ENCODE measurements at places on chromosomes 16 and 17.
A peak's percentile ranks its signal among the peaks of the same experiment; 100 is the strongest.

GRCh38 chr17:49193513-49194296 is 16.7 kb downstream of the GNGT2 start:
- H3K4me1 ChIP-seq, result peaks cover 48% of the 10 kb centered on the region
- H3K4me3 ChIP-seq, result peak overlapping the region; percentile 95
- no peaks in the 10 kb centered on the region for H3K27me3 ChIP-seq
- DNase-seq, result peak; percentile 76

DNA sequence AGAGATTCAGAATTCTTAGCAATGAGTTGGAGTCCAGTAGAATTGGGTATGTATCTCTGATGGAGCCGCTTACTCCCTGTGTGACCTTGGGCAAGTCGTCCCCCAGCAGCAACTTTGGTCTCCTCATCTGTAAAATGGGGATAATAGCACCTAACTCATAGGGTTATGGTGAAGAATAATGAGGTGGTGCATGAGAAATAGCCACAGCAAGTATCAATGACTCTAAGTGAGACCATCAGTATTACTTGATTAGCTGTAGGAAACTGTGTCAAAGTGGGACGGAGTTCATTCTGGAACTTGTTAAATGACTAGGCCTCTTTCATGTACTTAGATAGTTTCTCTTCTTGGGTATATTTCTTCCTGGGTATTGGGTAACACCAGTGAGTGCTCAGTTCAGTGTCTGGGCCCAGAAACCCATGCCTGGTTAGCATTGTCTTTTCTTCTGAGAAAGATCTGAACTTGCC is 6.4 kb downstream of the PRKCB start:
- H3K4me3 ChIP-seq, result peak overlapping the region; percentile 28
- H3K27ac ChIP-seq, result peak overlapping the region; percentile 87
- peaks cover 70% of the 10 kb centered on the region for H3K4me1 ChIP-seq

- peaks cover 2% of the 10 kb centered on the region for H3K4me1 ChIP-seq
- peaks cover 5% of the 10 kb centered on the region for H3K36me3 ChIP-seq
- H3K27ac ChIP-seq, result peak overlapping the region; percentile 60
- no peaks in the 10 kb centered on the region for H3K27me3 ChIP-seq
- no peak overlapping the region for H3K4me3 ChIP-seq
Measured at GRCh38 chr17:82789806-82790205, 37.9 kb downstream of the TBCD start.

DNA sequence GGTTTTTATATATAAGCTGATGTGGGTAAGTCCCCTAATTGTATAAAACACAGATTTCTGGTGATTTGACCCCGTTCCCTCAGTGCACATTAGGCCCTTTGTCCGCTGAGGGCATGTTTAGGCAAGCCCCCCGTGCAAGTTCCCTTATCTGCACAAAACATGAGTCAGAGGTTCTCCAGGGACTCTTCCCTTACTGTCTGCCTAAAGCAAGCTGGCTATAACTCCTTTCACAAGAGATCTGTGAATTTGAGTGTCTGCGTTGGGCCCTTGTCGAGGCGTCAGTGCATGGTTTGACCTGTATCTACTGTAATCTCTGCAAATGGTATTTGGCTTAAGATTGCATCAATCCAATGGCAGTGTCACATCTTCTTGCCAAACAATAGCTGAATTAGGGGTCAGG is 712.8 kb downstream of the CDH8 start:
- no peaks in the 10 kb centered on the region for H3K27me3 ChIP-seq
- no peaks in the 10 kb centered on the region for H3K36me3 ChIP-seq
- H3K4me3 ChIP-seq, result no peak overlapping the region
- no peaks in the 10 kb centered on the region for H3K4me1 ChIP-seq

DNA sequence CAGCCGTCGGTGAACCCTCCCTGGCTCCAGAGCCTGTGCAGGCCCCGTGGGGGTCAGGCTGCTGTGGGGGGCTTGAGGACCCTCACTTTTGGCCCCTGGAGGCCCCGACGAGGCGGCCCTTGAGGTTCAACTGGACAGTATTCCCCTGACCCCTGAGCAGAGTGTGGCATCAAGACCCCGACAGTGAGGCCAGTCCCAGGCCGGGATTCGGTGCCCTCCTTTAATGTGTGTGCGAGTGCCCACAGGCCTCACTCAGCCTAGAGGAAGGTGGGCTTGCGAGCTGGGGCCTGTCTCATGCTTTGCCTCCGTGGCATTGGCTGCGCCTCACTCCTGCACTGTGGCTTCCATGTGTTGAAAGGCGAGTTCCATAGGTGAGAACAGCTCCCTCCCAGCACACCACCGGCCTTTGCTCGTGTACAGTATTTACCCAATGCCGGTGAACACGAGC is 94.5 kb downstream of the METRNL start:
- no peaks in the 10 kb centered on the region for H3K36me3 ChIP-seq
- peaks cover 11% of the 10 kb centered on the region for H3K27me3 ChIP-seq
- DNase-seq, result no peak
- H3K4me1 ChIP-seq, result no peaks in the 10 kb centered on the region
- no peak overlapping the region for H3K4me3 ChIP-seq

- H3K36me3 ChIP-seq, result no peaks in the 10 kb centered on the region
- H3K4me1 ChIP-seq, result peaks cover 6% of the 10 kb centered on the region
- no peak overlapping the region for H3K4me3 ChIP-seq
- H3K27ac ChIP-seq, result no peak overlapping the region
Measured at GRCh38 chr17:40961591-40961990, 5.2 kb downstream of the KRT39 start.

DNA sequence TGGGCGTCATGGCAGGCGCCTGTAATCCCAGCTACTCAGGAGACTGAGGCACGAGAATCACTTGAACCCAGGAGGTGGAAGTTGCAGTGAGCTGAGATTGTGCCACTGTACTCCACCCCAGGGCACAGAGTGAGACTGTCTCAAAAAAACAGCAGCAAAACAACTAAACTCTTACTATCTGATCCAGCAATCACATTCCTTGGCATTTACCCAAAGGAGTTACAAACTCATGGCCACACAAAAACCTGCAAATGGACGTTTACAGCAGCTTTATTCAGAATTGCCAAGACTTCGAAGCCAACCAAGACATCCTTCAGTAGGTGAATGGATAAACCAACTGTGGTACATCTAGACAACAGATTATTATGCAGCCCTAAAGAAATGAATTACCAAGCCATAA is 4.0 kb downstream of the SIAH1 start:
- H3K27me3 ChIP-seq, result no peaks in the 10 kb centered on the region
- peaks cover 2% of the 10 kb centered on the region for H3K36me3 ChIP-seq
- H3K27ac ChIP-seq, result no peak overlapping the region

DNA sequence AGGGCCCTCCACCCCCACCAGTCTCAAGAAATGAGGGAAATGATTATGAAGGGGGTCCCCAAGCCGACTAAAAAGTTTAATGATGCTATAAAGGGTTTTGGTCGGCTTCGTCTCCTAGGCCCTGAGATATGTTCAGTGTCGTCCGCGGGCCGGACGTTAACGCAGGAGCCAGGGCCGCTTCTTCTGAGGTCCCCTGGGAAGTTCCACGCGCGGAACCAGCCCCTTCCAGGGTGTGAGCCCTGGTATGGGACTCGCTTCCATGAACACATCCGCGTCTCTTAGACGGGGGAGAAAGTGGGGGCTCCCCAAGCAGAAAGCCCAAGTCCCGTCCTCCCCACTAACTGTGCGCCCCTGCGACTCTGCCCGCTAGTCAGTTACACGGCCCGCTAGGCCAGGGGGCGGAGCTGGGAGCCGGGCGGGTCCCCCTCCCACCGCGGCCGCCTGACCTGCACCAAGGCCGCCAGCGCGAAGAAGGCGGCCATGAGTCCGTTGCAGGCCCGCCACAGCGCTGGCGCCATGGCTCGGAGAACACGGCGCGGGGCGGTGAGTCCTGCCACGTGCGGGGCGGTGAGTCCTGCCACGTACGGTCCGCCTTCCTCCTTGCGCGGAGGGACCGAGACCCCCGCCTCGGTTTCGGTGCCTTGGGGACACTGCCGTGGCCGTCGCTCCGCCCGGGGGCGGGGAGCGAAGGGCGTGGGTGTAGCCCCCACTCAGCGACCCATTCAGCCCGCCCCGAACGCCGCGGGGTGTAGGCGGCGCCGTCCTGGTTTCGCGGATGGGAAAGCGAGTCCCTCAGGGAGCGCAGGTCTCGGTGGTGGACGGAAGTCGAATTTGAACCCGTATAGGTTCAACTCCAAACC is at the start of gene TMEM220:
TSS of gene TMEM220 (minus strand) at position 690 of the 860 bp plus-strand sequence. CDS start at position 518, 172 bp downstream.
- DNase-seq, result peak; percentile 79
- H3K27me3 ChIP-seq, result peaks cover 9% of the 10 kb centered on the region
- H3K4me3 ChIP-seq, result peak within 1 kb of the TSS; percentile 92
- H3K27ac ChIP-seq, result peak within 1 kb of the TSS; percentile 46
- H3K36me3 ChIP-seq, result no peaks in the 10 kb centered on the region

- no peaks in the 10 kb centered on the region for H3K36me3 ChIP-seq
- H3K27ac ChIP-seq, result no peak overlapping the region
- H3K4me1 ChIP-seq, result no peaks in the 10 kb centered on the region
- no peak for DNase-seq
Measured at GRCh38 chr16:13779676-13780075, 140.3 kb upstream of the ERCC4 start.

- no peak overlapping the region for H3K27ac ChIP-seq
- no peak overlapping the region for H3K4me3 ChIP-seq
- no peaks in the 10 kb centered on the region for H3K27me3 ChIP-seq
- DNase-seq, result no peak
Measured at GRCh38 chr17:8494506-8495111, 58.9 kb downstream of the NDEL1 start.

DNA sequence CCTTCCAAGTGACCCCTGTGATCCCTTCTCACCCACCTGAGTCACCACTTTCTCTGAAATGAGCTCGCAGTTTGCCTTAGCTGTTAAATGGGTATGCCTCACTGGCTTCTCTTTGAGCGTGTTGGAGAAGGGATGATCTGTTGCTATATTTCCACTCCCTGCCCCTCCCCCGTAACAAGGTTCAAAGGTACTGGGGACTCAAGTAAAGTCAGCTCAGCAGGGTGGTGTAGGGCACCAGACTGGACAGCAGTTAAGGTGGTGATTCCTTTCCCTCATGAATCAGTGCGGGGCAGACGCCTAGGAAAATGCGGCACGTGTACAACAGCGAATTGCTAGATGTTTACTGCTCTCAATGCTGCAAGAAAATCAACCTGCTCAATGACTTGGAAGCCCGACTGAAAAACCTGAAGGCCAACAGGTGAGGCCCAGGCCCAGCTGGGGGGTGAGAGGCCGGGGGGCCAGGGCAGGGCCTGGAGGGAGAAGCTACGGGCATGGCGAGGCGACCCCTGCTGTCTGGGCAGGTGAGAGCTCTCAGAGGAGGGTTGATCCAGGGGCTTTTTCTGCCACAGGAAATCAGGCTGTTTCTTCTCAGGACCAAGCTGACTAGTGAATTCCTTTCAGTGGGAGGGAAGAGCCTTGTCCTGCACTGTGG is 130.3 kb downstream of the RAB11FIP4 start:
- H3K4me1 ChIP-seq, result no peaks in the 10 kb centered on the region
- no peak overlapping the region for H3K27ac ChIP-seq
- H3K4me3 ChIP-seq, result no peak overlapping the region
- no peak for DNase-seq

DNA sequence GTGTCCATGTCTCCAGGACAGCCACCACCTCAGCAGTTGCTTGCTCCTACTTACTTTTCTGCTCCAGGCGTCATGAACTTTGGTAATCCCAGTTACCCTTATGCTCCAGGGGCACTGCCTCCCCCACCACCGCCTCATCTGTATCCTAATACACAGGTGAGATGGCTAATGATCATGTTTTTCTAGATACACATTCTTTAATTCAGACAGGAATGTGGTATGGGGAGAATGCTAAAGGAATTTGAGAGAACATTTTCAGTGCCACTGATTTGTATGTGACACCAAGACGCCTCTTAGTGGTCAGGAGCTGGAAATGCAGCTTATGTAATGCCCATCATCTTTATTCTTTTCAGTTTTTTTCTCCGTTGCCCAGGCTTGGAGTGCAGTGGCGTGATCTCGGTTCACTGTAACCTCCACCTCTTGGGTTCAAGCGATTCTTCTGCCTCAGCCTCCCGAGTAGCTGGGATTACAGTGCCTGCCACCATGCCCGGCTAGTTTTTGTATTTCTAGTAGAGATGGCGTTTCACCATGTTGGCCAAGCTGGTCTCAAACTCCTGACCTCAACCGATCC is 8.9 kb upstream of the RAPGEFL1 start:
- DNase-seq, result peak; percentile 79
- H3K27ac ChIP-seq, result peak overlapping the region; percentile 51
- H3K4me1 ChIP-seq, result peaks cover 7% of the 10 kb centered on the region
- peaks cover 66% of the 10 kb centered on the region for H3K36me3 ChIP-seq

DNA sequence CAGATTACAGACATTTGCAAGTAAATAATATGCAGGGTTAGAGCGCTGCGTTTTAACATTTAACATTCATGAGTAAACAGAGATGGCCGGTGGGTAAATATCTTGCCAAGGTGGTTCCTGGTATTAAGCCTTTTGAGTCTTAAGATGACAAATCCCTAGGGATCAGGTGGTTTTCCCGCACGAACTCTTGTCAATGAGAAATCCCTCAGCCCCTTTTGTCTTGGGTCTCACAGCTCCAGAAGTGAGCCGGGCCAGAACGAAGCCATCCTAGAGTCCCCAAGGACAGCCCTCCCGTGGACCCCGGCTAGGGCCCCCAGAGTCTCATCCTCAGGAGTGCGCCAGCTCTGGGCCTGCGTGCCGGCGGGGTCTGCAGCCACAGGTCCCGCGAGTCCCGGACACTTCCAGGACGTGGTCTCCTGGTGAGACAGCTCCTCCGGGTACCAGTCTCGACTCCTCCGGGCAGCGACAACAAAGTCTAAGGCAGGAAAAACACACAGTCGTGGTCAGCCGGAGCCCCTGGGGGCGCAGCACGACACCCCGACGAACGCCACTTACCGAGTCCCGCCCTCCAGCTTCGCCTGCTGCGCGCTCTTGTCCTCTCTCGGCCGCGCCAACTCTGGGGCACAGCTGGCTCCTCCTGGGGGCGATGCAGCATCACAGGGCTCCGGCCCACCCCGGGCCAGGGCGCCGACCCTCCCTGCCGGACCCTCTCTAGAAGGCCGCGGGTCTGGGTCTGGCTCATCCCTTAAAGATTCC is 13.3 kb downstream of the MIS12 start:
- no peak overlapping the region for H3K27ac ChIP-seq
- no peak for DNase-seq
- H3K4me1 ChIP-seq, result peaks cover 7% of the 10 kb centered on the region
- H3K27me3 ChIP-seq, result no peaks in the 10 kb centered on the region

DNA sequence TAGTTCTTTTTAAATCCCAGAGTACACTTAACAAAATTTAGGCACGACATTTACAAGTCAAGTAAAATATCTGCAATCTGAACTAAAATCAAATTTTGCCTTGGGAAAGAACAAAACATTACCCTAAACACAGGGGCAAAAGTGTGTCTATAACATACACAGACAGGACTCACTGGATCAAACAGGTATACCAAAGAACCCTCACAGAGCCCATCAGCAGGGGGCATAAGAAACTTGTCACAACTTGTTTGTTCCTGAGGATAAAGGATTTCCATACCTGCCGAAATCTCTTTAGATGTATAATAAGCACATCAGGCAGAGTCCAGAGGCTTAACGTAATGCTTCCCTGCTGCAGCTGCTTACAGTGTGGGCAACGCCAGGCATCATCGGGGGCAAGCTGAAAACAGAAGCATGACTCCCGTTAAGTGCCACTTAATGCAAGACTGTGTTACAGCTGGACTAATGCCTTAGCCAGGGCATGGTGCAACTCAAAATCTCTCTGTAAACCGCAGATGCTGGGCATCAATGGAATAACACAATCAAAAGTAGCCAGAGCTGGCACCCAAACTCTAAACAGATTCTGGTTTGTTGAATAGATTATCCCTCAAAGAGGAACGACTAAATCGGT is 67.0 kb downstream of the USP31 start:
- DNase-seq, result no peak
- H3K27ac ChIP-seq, result peak overlapping the region; percentile 20
- H3K4me1 ChIP-seq, result peaks cover 8% of the 10 kb centered on the region
- H3K36me3 ChIP-seq, result peaks cover 17% of the 10 kb centered on the region
- no peaks in the 10 kb centered on the region for H3K27me3 ChIP-seq

GRCh38 chr16:63171545-63171944 is 1135.3 kb upstream of the CDH8 start:
- H3K4me3 ChIP-seq, result no peak overlapping the region
- H3K4me1 ChIP-seq, result no peaks in the 10 kb centered on the region
- no peak for DNase-seq
- H3K27ac ChIP-seq, result no peak overlapping the region
- no peaks in the 10 kb centered on the region for H3K36me3 ChIP-seq

All from activated CD4-positive, alpha-beta T cell treated with anti-CD3 and anti-CD28 coated beads, Interleukin-2, amount 10 ng/mL, durations not matched to agents 24 days and 14 days (primary cell).